ENCODE measurements at places on chromosomes 16 and 17.
A peak's percentile ranks its signal among the peaks of the same experiment; 100 is the strongest.

DNA sequence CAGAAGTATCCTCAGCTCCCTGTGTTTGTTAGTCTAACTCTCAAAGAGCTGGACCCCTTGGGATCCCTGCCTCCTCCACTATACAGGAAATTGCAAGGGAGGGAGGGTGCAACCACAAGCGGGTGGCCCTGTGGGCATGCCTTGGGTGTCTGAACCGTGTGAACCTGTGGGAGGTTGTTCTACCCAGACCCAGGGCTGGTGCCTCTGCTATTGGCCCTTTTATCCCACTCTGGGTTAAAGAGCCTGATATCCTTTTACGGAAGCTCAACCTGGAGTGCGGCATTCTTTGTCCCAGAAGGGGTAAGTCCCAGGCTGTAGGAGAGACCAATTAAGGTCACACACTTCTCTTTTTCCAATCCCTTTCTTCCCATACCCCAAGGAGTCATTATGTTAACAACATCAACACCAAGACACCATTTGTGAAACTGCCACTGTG is 53.4 kb downstream of the ARSG start:
- DNase-seq: peak; percentile 31

GRCh38 chr16:88378836-88379693 is 3.7 kb upstream of the ZNF469 start:
- DNase-seq: no peak

DNA sequence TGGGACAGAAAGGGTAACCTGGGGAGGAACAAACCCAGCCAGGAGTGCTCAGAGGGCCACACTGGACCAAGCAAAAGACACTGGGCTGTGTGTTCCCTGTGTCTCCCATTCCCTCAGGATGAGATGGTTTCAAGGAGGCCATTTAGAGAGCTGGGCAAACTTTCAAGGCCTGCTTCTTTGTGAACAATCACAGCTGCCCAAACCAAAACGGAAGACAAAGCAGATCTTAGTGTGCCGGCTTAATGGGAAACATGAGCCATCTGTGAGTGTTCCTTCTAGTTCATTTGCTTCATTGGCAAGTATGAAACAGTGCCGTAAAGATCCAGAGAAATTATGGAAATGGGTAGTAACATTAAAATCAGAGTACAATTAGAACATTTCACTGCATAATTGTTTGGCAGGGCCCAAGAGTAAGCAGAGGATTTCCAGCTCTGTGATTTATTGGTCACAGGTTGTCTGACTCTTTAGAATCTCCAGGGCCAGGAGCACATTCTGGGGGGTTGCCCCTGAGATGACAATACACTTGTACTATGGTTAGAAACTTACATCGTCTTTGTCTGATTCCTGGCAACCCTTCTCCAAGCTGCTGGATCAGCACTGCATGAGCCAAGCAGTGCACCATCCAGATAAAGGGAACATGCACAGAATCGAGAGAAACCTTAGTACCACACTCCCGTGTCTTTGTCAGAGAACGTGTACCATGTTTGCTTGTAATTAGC is 412.1 kb downstream of the RBFOX1 start:
- no peak for DNase-seq

DNA sequence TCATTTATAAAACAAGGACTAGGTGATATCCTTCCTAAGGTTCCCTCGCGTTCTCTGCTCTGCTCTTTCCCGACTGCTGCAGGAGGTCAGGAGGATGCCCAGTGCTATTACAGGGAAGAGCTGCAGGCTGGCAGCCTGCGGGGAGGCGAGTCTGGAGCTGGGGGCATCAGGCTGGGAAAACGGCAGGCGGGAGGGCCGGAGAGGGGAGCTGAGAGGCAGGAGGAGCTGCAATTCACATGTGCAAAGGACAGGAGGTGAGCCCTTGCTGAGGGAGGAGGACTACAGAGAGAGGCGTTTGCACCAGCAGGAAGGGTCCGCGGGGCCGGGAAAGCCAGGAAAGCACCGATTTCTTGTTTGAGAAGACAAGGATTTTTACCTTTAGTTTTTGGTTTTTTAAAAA is 8.1 kb downstream of the ADAD2 start:
- no peak for DNase-seq

DNA sequence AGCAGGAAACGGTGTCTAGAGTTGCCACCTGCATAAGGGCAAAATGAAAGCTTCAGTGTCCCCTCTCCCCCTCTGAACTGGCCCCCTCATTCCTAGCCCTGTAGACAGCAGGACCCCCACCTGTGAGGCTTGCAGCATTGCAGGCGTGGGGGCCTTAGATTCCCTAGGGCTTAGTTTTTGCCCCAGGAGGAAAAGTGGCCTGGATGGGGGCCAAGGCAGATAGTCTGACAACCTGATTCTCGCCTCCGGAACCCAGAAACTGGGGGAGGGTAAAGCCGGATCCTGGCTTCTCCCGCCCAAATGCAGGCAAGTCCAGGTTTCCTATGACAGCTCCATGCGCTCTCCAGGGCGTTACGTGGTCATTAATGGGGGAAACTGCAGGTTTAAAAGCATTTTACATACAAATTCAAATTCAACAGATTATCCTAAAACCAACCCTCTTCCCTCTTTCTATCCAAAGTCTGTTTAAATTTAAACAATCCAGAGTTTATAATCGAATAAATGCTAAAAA is 678 bp upstream of the HOXB6 start:
- DNase-seq: peak; percentile 69

- no peak for DNase-seq
Observed at GRCh38 chr16:48330841-48331192, 54.4 kb downstream of the SIAH1 start.

GRCh38 chr17:40432864-40433528 is 10.3 kb upstream of the IGFBP4 start:
- DNase-seq: peak; percentile 80

DNA sequence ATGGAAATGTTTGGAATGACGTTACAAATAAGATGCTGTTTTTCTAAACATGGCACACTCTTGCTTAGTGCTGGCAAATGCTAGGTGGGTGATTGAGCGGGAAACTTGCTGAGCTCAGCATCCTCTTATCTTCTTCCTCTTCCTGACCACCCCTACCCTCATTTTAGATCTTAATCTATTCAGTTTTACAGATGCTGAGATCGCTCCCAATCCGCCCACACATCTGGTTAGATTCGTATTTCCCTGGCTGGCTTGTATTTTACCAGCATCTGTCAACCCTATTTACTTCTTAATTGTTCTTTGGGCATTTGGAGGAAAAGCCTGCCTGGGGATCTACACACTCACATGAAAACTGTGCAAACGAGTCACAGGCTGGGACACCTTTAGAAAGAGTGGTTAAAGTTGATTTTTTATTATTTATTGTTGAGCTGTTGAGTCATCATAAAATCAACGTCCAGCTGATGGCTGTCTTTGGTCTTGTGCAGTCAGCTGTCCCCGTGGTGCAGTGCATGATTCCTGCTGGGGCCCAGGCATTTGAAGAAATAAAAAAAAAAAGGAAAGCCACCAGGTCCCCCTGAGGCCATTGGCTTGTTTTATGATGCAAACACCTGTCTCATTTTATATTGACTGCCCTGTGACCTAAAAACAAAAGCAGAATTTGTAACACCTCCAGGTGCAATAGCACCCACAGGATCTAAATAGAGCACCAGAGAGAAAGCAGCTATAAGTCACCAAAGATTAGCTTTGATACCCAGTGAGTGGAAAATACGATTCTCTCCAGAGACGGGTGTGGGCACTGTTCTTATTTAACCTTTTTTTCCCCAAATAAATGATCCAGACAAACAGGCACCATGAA is 258.6 kb downstream of the HS3ST3B1 start:
- DNase-seq: no peak
